ENCODE measurements at places on chromosomes 12 and 14.

DNA sequence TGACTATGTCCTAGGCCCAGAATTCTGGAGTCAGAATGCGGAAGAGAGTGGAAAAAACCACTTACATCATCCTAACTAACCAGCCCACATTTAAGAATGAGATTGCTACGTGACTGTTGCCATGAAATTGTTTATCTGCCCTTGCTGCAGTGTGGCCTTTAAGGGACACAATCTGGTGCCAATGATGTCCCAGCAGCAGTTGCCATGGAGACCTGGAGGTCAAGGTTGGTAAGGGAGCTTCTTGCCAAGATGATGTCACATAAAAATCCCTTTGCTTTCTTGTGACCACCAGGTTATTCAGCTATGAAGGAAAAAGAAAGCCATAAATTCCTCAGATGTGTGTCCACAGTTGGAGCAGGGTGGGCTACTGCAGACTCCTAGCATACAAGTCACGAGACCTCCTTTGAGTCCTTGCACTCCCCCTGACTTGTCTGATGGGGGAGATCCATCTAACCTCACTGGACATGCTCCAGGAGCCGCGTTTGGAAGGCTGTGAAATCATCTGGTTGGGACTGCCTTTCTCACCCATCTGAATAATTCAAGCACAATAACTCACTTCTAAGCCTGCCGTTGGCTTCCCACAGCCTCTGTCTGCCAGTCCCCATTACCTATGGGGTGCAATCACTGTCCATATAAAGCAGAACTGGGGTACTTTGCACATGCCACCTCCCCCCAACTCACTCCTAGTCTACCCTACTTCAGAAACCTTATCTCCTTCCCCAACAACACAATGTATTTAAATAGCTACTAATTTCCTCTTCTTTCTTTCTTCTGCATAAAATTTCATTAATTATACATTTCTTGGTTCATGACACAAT lies 165.6 kb downstream of the ZFP36L1 start:
- no peak for DNase-seq

- no peak for DNase-seq
Measured at GRCh38 chr12:12745576-12746211, 28.5 kb downstream of the CDKN1B start.

- peak; percentile 88 for DNase-seq
Measured at GRCh38 chr12:127810041-127810440, 456.9 kb upstream of the TMEM132C start.

DNA sequence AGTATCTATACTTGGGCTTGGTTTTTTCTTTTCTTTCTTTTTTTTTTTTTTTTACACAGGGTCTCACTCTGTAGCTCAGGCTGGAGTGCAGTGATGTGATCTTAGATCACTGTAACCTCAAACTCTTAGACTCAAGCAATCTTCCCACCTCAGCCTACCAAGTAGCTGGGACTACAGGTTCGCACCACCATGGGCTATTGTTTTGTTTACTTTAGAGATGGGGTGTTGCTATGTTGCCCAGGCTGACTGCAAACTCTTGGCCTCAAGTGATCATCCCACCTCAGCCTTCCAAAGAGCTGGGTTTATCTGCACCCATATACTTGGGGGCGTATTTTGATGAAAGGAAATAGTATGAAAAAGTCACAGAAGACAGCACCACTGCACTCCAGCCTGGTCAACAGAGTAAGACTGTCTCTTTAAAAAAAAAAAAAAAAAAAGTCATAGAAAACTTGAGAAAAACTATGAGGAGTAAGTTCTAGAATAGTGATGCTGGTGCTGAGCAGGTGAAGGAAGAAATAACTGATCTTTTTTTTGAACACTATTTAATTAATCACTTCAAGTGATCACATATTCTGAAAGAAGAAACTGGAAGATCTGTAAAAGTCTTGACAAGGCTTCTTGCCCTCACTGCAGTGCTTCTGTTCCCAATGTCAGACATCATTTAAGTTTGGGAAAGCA lies 53.8 kb upstream of the NPFF start:
- DNase-seq, result no peak

DNA sequence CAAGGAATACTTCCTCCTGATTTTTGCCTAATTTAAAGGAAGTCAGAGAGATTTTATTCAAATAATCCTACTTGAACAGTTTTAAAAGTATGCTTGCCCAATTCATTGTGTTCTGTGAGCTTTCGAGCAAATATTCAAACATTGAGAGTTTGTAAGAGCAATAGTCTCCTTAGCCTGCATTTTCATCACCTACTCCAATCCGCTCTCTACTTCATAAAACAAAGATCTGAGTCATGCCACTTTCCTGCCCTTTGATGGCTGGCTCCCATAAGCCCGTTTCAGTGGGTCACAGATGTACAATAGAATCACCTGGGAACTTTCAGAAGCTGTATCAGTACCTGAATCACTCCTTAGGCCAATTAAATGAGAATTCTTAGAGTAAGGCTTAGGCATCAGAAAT lies 319.2 kb downstream of the PDZRN4 start:
- DNase-seq, result no peak

- DNase-seq, result no peak
Measured at GRCh38 chr12:15222219-15222618, 1.0 kb upstream of the RERG start.

Data from amniotic stem cell (primary cell).